ENCODE measurements at places on chromosomes 12 and 14.

GRCh38 chr12:19841451-19841850, 402.2 kb downstream of the AEBP2 start:
- DNase-seq = no peak

GRCh38 chr12:90253674-90254181, 545.1 kb upstream of the ATP2B1 start:
- peak; percentile 75 for DNase-seq

GRCh38 chr12:124392271-124392666, 97.4 kb downstream of the RFLNA start:
- peak; percentile 54 for DNase-seq

- DNase-seq = no peak
These were observed 272 bp downstream of the HECTD1 start for GRCh38 chr14:31207287-31207754.

- DNase-seq = no peak
These were observed 261.4 kb upstream of the USP15 start for GRCh38 chr12:61998791-61999190.

GRCh38 chr12:110889361-110889760, 31.0 kb downstream of the MYL2 start:
- DNase-seq = no peak

GRCh38 chr12:53124352-53124723, 21.1 kb downstream of the SOAT2 start:
- no peak for DNase-seq

- peak; percentile 63 for DNase-seq
These were observed 245.6 kb upstream of the RGS6 start for GRCh38 chr14:71686677-71687076.

GRCh38 chr12:104517880-104518279, 61.1 kb downstream of the CHST11 start:
- DNase-seq = no peak

DNA sequence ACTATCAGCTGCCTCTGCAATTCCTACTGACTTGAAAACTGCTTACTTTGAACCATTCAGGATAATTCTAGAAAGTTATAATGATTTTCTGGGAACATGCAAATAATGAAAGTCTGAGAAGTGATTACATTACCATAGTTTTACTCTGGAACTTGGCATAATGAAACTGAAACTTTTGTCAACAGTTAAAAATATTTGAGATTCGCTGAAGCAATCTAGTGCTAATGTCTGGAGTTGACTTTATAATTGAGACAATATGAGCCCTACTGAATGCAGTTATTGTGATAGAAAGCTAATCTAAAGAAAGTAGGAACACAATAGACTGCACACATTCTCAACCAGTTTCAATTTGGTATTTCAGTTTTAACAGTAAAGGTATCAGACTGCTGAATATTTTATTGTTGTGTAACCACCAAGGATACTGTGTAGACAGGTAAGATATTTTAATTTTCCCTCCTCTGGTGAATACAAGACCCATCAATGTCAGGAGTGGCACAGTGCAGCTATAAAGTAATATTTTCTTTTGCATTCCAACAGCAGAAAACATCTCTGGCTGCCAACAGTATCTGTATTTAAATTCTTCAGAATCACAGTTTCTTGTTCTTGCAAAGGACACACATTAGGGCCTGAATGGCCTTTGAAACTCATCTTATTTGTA, 483.5 kb downstream of the ATP23 start:
- no peak for DNase-seq

Data from AG08395 (cell line).